ENCODE measurements at places on chromosomes 16 and 17. TPM values are rescaled to one million over a fixed set of nuclear protein-coding genes. Genes with fewer than 3 reads are reported as not detected.

DNA sequence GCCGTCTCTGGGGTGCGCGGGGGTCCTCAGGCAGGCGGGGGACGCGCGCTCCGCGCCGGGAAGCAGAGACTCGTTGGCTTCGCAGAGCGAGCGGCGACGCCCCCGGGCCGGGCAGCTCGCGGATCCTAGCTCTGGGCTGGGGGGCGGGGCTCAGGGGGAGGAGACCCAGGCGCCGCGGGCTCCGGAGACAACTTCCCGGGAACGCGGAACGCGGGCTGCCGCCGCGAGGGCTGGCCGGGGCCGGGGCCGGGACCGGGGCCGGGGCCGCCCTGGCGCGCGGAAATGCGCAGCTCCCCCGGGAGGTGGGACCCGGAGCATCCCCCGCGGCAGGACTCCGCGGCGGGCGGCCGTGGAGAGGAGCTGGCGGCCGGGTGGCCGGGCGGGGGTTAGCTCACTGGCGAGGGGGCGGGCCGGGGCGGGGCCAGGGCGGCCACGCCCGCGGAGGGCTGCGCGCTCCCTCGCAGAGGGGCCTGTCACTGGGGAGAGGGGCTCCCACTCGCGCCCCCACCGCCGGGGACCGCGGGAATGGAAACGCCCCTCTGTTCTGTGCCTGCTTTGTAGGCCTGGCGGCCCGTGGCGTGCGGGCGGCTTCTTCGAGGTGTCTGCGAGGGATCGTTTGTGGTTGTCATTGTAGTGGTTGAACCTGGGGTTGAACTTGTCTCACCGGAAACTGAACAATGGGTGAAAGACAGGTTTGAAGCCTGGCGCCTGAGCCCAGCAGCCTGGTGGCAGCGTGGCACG lies at the start of gene GAS7:
Gene GAS7 (minus strand): TSS at position 98 of the 741 bp plus-strand sequence.
- H3K4me3 ChIP-seq: no peak within 1 kb of the TSS
- peaks cover 5% of the 10 kb centered on the region for H3K4me1 ChIP-seq
- peak; percentile 29 for DNase-seq
- peaks cover 5% of the 10 kb centered on the region for H3K27me3 ChIP-seq

Gene AKAP1
- total RNA-seq: 33.0 TPM

Gene TCF25
- 283 TPM for total RNA-seq

- no peak overlapping the region for H3K4me3 ChIP-seq
- no peaks in the 10 kb centered on the region for H3K4me1 ChIP-seq
- H3K27me3 ChIP-seq: no peaks in the 10 kb centered on the region
- no peaks in the 10 kb centered on the region for H3K36me3 ChIP-seq
- DNase-seq: no peak
- H3K27ac ChIP-seq: no peak overlapping the region
These were observed 32.8 kb upstream of the ABCC12 start for GRCh38 chr16:48188449-48189102.

Gene RMI2
- 1.8 TPM for total RNA-seq

DNA sequence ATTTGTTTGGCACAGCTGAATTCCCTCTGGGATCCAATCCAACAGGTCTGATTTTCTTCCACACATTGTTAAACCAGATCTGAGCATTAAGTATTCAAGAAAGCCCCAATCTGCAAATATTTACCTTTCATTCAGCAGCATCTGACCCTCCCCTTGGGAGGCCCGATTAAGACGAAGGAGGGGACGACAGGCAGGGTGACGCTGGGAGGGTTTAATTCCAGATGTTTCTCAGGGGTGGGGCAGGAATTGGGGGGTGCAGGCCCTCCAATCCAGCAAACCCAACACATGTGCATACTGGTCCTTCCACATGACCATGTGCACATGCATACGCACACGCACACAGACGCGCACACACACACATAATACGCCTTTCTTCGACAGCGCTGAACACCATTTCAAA lies 240.5 kb downstream of the GSG1L start:
- H3K4me1 ChIP-seq: no peaks in the 10 kb centered on the region
- H3K27ac ChIP-seq: no peak overlapping the region
- H3K4me3 ChIP-seq: no peak overlapping the region

DNA sequence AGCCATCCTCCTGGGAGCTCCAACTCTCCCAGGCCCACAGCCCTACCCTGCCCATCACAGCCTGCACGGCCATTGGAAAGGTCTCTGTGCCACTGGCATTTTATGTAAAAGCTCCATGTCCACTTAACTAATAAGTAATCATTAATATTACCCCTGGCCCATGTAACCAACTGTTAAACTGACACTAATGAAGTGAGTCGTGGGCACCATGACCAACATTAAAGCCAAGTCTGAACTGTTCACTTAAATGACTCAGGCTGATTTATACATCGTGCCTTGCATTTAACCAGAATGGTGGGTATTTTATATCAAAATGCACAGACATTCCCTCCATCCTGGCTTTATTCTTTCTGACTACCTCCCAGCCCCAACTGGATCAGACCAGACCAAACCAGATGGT lies 229.3 kb downstream of the SOX9 start:
- no peak overlapping the region for H3K4me3 ChIP-seq
- no peak for DNase-seq
- no peaks in the 10 kb centered on the region for H3K4me1 ChIP-seq
- H3K27me3 ChIP-seq: no peaks in the 10 kb centered on the region
- H3K36me3 ChIP-seq: no peaks in the 10 kb centered on the region
- no peak overlapping the region for H3K27ac ChIP-seq

DNA sequence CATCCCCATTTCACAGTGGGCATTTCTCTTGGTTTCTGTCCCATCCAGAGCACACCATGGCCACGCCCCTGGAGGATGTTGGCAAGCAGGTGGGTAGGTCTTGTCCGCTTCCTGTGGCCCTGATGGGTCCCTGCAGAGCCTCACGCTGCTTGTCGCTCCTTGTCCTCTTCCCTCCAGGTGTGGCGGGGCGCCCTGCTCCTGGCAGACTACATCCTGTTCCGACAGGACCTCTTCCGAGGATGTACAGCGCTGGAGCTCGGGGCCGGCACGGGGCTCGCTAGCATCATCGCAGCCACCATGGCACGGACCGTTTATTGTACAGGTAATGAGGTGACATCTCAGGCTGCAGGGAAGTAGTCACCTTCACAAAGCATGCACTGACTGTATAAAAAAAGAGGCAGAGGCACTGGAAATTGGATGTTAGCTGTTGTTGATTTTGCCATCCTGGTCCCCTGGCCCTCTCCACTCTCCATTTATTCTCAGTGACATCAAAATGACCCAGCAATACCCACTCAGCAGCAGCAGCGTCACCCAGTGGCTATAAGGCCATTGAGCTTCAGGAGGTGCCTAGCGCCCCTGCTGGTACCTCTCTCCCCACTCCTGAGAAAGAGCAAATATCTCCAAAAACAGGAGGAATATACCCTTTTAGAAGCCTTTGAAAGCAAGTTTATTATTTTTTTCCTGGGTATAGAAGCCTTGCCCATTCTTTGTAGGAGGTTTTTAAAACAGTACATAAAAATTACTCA lies 13.7 kb downstream of the METTL22 start:
- no peak overlapping the region for H3K27ac ChIP-seq
- no peak for DNase-seq
- H3K4me1 ChIP-seq: no peaks in the 10 kb centered on the region
- H3K27me3 ChIP-seq: no peaks in the 10 kb centered on the region
- no peak overlapping the region for H3K4me3 ChIP-seq

GRCh38 chr17:82346342-82347300 lies 12.4 kb upstream of the TEX19 start:
- peaks cover 6% of the 10 kb centered on the region for H3K4me1 ChIP-seq
- no peaks in the 10 kb centered on the region for H3K36me3 ChIP-seq
- no peaks in the 10 kb centered on the region for H3K27me3 ChIP-seq
- DNase-seq: no peak
- no peak overlapping the region for H3K27ac ChIP-seq
- no peak overlapping the region for H3K4me3 ChIP-seq

Gene BAIAP2
- 5.4 TPM for total RNA-seq

GRCh38 chr17:46135879-46136563 lies 57.2 kb downstream of the KANSL1 start:
- H3K4me3 ChIP-seq: no peak overlapping the region
- H3K27me3 ChIP-seq: no peaks in the 10 kb centered on the region
- peaks cover 98% of the 10 kb centered on the region for H3K4me1 ChIP-seq

Gene OR4D1
- total RNA-seq: 2.0 TPM

GRCh38 chr17:32551186-32551955 lies 64.6 kb downstream of the CDK5R1 start:
- H3K27me3 ChIP-seq: no peaks in the 10 kb centered on the region
- H3K4me1 ChIP-seq: peaks cover 27% of the 10 kb centered on the region
- no peak overlapping the region for H3K4me3 ChIP-seq
- no peaks in the 10 kb centered on the region for H3K36me3 ChIP-seq
- H3K27ac ChIP-seq: no peak overlapping the region

GRCh38 chr17:6853764-6854442 lies 22.4 kb upstream of the TEKT1 start:
- H3K27me3 ChIP-seq: no peaks in the 10 kb centered on the region
- peak overlapping the region; percentile 17 for H3K27ac ChIP-seq
- no peaks in the 10 kb centered on the region for H3K36me3 ChIP-seq
- H3K4me1 ChIP-seq: no peaks in the 10 kb centered on the region
- DNase-seq: no peak

GRCh38 chr16:54030451-54030850 lies 256.1 kb downstream of the IRX3 start:
- H3K4me3 ChIP-seq: no peak overlapping the region
- H3K27me3 ChIP-seq: no peaks in the 10 kb centered on the region
- no peak for DNase-seq
- no peaks in the 10 kb centered on the region for H3K4me1 ChIP-seq
- H3K36me3 ChIP-seq: no peaks in the 10 kb centered on the region

Gene SLC9A5
- 1.7 TPM for total RNA-seq

Gene ACAP1
- total RNA-seq: 516 TPM

- no peak overlapping the region for H3K4me3 ChIP-seq
- no peak overlapping the region for H3K27ac ChIP-seq
- H3K4me1 ChIP-seq: no peaks in the 10 kb centered on the region
These were observed 128.1 kb upstream of the FOXF1 start for GRCh38 chr16:86382067-86382773.

Gene C16orf96
- total RNA-seq: 0.33 TPM

- no peak for DNase-seq
- H3K36me3 ChIP-seq: no peaks in the 10 kb centered on the region
These were observed 126.2 kb downstream of the PRKCB start for GRCh38 chr16:23962001-23962400.

DNA sequence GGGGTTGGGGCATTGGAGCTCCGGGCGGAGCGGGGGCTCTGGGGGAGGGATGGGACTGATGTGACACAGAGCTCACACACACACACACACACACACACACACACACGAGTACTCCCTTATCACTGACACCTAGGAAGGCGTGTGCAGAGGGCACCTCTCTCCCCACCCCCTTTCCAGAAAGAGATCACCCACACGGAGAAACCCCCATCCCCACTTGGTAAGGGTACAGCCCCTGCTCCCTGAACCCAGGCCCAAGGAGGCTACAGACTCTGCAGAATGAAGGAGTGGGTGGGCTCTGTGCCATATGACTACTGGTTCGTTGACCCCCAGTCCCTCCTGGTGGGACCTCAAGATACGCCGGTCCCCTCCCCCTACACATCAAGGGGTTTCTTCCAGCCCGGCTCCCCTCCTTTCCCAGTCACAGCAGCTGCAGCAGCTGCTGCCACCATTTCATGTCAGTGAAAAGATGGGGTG lies 8.7 kb upstream of the ARHGAP23 start:
- DNase-seq: no peak
- H3K27ac ChIP-seq: no peak overlapping the region
- no peaks in the 10 kb centered on the region for H3K36me3 ChIP-seq
- H3K4me3 ChIP-seq: no peak overlapping the region

Gene OSGIN1
- total RNA-seq: 1.1 TPM

GRCh38 chr16:27776556-27777225 lies 226.7 kb downstream of the KATNIP start:
- no peaks in the 10 kb centered on the region for H3K4me1 ChIP-seq
- no peaks in the 10 kb centered on the region for H3K27me3 ChIP-seq
- H3K4me3 ChIP-seq: no peak overlapping the region
- no peak overlapping the region for H3K27ac ChIP-seq
- H3K36me3 ChIP-seq: no peaks in the 10 kb centered on the region
- DNase-seq: no peak

DNA sequence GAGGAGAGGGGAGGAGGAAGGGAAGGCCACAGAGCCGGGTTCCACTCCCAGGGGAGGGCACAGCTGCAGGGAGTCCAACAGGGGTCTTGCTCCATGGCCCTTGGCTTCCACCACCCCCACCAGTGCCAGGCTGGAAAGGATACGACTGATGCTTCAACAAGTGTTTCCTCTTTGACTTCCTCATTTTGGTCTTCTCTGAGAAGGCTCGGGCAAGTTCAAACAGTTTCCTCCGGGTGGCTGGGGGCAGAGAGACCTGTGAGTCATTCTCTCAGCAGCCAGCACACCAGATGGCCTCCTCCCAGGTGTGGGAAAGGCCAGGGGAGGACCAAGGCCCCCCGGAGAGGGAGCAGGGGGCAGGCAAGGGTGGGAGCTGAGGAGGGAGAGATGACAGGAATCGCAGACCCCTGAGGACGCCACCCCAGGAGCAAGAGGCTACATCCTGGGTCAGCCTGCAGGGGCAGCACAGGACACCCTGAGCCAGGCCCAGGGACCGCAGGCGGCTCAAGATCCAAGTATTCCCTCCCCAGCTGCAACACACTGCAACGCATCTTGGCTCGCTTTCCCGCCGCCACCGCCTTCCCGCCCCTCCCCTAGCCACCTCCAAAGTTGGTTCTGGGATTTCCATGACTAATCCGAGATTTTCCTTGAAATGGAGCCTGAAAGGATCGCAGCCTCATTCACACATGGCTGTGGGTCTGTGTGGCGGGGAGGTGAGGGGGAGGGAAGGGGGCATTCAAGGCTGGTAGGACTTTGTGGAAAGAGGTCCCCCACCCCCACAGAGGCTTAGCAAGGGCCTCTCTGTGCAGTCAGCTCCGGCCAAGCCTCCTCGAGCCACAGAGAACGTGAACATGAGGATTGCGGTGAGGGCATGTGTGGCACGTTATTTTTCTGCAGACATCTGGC lies 18.4 kb upstream of the MRPS23 start:
- no peak for DNase-seq
- H3K4me3 ChIP-seq: no peak overlapping the region
- H3K27ac ChIP-seq: no peak overlapping the region
- H3K27me3 ChIP-seq: no peaks in the 10 kb centered on the region

GRCh38 chr16:77225182-77225581 lies 26.0 kb downstream of the SYCE1L start:
- no peak overlapping the region for H3K27ac ChIP-seq
- no peaks in the 10 kb centered on the region for H3K4me1 ChIP-seq
- no peak for DNase-seq

- no peak overlapping the region for H3K4me3 ChIP-seq
- no peak overlapping the region for H3K27ac ChIP-seq
- peak; percentile 45 for DNase-seq
- H3K4me1 ChIP-seq: peaks cover 21% of the 10 kb centered on the region
- no peaks in the 10 kb centered on the region for H3K36me3 ChIP-seq
These were observed 5.4 kb downstream of the ITGAE start for GRCh38 chr17:3795390-3796102.

- no peak overlapping the region for H3K27ac ChIP-seq
- no peaks in the 10 kb centered on the region for H3K27me3 ChIP-seq
- no peak for DNase-seq
- H3K36me3 ChIP-seq: no peaks in the 10 kb centered on the region
- peaks cover 71% of the 10 kb centered on the region for H3K4me1 ChIP-seq
These were observed 185.5 kb upstream of the SDK2 start for GRCh38 chr17:73829676-73830280.

Gene GOT2
- 37.1 TPM for total RNA-seq

- H3K4me3 ChIP-seq: peak overlapping the region; percentile 84
- peak overlapping the region; percentile 63 for H3K27ac ChIP-seq
- H3K36me3 ChIP-seq: no peaks in the 10 kb centered on the region
- peak; percentile 76 for DNase-seq
- no peaks in the 10 kb centered on the region for H3K27me3 ChIP-seq
These were observed 7.4 kb upstream of the FLYWCH1 start for GRCh38 chr16:2904100-2904921.
